Endodermal cell (in vitro differentiated cells): ENCODE measurements at places on chromosomes 1 and 21. TPM values are rescaled to one million over a fixed set of nuclear protein-coding genes. Genes with fewer than 3 reads are reported as not detected.

DNA sequence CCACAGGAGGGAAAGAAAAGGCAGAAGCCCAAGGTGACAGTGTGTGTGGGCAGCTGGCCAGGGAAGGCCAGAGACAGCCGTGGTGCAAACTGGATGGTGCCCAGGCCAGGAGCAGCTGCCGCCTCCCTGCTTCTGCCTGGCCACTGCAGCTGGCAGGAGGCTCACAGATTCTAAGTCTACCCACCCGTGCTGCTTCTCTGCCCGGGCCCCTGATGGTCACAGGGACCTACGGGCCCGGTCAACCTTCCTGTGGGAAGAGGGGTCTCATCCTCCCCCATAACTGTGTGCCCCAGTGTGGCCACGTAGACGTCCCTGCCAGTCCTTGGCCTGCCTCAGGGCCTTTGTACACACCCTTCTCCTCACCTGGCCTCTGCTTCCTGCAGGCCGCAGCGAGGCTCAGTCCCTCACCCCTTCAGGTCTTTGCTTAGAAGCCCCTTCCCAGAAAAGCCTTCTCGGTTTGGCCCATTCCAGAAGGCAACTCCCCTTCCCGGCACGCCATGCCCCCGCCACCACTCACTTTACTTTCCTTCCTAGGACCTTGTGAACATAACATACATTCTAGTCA, 192.6 kb upstream of the AJAP1 start:
- no peak overlapping the region for H3K27ac ChIP-seq
- no peak overlapping the region for H3K4me3 ChIP-seq
- no peaks in the 10 kb centered on the region for H3K36me3 ChIP-seq
- H3K27me3 ChIP-seq = no peaks in the 10 kb centered on the region
- no peak for DNase-seq

DNA sequence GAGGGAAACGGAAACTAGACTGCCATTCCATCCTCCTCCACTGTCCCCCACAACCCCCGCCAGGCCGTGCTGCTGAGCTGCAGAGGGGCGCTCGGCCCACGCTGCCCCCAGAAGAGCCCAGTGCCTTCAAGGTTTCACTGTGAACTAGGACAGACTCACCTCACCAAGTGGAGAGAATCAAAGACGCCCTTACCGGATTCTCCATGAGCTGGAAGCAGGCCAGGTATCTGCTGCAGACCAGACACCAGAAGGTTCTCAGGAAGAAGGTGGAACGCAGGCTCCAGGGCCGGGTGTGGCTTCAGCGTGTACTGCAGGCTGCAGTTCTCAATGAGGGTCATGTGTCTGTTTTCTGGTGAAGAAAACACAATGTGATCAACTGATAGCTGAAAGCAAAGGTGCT, 30.6 kb downstream of the NPHP4 start:
- no peaks in the 10 kb centered on the region for H3K36me3 ChIP-seq
- no peak overlapping the region for H3K27ac ChIP-seq
- no peaks in the 10 kb centered on the region for H3K27me3 ChIP-seq
- no peak for DNase-seq

GRCh38 chr1:15738416-15739113, 2.5 kb downstream of the SLC25A34 start:
- no peaks in the 10 kb centered on the region for H3K27me3 ChIP-seq
- no peak overlapping the region for H3K4me3 ChIP-seq
- no peaks in the 10 kb centered on the region for H3K4me1 ChIP-seq
- no peak for DNase-seq

Gene PCSK9
- 26.1 to 57.0 TPM (median 28.2 TPM) in 3 replicates for total RNA-seq

Gene CRYBG2
- total RNA-seq = 9.0 and 10.3 TPM in 2 replicates

GRCh38 chr1:89705901-89706699, 73.2 kb downstream of the LRRC8C start:
- H3K27me3 ChIP-seq = no peaks in the 10 kb centered on the region
- no peaks in the 10 kb centered on the region for H3K4me1 ChIP-seq
- DNase-seq = no peak
- H3K36me3 ChIP-seq = no peaks in the 10 kb centered on the region

GRCh38 chr1:42008264-42008663, 89.5 kb upstream of the HIVEP3 start:
- peaks cover 11% of the 10 kb centered on the region for H3K27me3 ChIP-seq
- no peak for DNase-seq
- no peak overlapping the region for H3K27ac ChIP-seq
- H3K4me3 ChIP-seq = no peak overlapping the region
- H3K36me3 ChIP-seq = no peaks in the 10 kb centered on the region

Gene TPM3
- total RNA-seq = 438 to 679 TPM (median 665 TPM) in 3 replicates

Gene BGLAP
- total RNA-seq = 3.4 to 4.8 TPM (median 4.6 TPM) in 3 replicates

DNA sequence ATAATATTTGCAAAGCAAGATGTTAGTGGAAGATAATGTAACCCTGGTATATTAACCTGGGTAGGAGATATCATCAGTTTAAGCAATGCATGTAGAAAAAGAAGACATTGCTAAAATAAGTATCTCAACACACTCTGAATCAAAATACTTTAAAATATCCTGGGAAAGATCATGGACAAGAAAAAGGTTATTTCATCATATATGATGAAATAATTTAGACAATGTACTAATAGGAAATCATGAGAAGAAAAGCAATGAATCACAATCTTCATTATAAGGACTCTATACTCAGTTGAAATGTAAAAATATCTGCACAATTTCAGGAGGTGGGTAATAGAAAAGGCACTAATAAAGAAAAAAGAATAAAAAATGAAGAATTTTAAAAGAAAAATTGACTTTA, 158.8 kb downstream of the KCNT2 start:
- H3K36me3 ChIP-seq = no peaks in the 10 kb centered on the region
- H3K27ac ChIP-seq = no peak overlapping the region
- DNase-seq = no peak
- no peaks in the 10 kb centered on the region for H3K4me1 ChIP-seq
- H3K27me3 ChIP-seq = peaks cover 13% of the 10 kb centered on the region

DNA sequence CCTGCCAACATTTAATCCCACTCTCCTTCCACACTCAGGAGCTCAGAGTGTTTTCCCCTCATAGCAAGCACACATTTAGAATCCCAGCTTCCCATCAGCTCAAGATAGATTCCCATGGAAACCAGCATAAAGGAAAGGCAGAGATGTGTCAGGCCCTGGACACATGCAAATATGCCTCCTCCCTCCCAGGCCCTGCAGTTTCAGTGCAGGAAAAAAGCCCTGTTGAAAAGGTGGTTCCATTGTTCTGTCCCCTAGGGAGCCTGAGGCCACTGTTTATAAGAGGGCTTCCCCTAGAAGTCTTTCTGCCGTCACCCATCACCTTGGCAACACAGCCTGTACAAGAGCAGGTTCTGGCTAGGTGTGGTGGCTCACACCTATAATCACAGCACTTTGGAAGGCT, 3.6 kb downstream of the CACNA1S start:
- DNase-seq = peak; percentile 69
- peaks cover 8% of the 10 kb centered on the region for H3K27me3 ChIP-seq
- H3K27ac ChIP-seq = peak overlapping the region; percentile 66
- no peaks in the 10 kb centered on the region for H3K4me1 ChIP-seq
- H3K4me3 ChIP-seq = no peak overlapping the region

- no peaks in the 10 kb centered on the region for H3K4me1 ChIP-seq
- H3K27me3 ChIP-seq = no peaks in the 10 kb centered on the region
- H3K4me3 ChIP-seq = no peak overlapping the region
- H3K36me3 ChIP-seq = no peaks in the 10 kb centered on the region
- no peak overlapping the region for H3K27ac ChIP-seq
- peak; percentile 82 for DNase-seq
These were observed 38.6 kb upstream of the RCAN3 start for GRCh38 chr1:24463776-24464735.

Gene MAST2
- total RNA-seq = 38.2 and 46.3 TPM in 2 replicates

DNA sequence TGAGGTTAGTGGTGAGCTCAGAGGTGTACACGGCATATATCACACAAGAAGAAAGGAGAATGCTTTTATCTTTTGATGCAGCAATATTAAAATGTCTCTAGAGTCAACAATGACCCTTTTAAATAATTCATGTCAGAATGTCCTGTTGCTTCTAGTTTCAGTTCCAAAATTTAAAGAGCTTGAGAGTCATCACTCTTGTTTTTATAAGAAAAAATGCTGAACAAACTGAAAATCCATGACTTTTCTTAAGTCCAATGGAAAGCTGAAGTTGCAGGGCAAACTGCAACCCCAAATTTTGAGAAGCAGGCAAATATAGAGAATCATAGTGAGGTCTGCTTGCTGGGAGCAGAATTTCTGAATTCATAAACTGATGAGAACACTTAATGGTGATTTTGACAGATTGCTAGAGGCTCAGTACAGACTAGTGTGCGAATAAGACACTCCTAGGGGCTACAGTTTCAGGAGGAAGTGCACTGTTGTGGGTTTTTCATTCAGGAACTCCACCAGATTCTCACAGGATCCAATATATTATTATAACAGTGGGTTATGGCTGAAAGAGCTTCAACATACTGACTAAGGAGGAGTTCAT, 135.1 kb downstream of the CLIC6 start:
- no peak for DNase-seq
- no peak overlapping the region for H3K4me3 ChIP-seq
- no peak overlapping the region for H3K27ac ChIP-seq

- no peak overlapping the region for H3K4me3 ChIP-seq
- DNase-seq = no peak
- H3K4me1 ChIP-seq = no peaks in the 10 kb centered on the region
- H3K27ac ChIP-seq = no peak overlapping the region
- no peaks in the 10 kb centered on the region for H3K36me3 ChIP-seq
- H3K27me3 ChIP-seq = no peaks in the 10 kb centered on the region
These were observed 219.4 kb downstream of the TNR start for GRCh38 chr1:175524003-175524402.

Gene ACTN2
- total RNA-seq = 0.77 and 0.79 TPM in 2 replicates

Gene PLOD1
- total RNA-seq = 71.5 to 95.0 TPM (median 73.1 TPM) in 3 replicates

- no peak for DNase-seq
- H3K36me3 ChIP-seq = peaks cover 11% of the 10 kb centered on the region
- H3K4me1 ChIP-seq = peaks cover 3% of the 10 kb centered on the region
- no peaks in the 10 kb centered on the region for H3K27me3 ChIP-seq
These were observed 3.1 kb upstream of the DOCK7 start for GRCh38 chr1:62691062-62691844.

DNA sequence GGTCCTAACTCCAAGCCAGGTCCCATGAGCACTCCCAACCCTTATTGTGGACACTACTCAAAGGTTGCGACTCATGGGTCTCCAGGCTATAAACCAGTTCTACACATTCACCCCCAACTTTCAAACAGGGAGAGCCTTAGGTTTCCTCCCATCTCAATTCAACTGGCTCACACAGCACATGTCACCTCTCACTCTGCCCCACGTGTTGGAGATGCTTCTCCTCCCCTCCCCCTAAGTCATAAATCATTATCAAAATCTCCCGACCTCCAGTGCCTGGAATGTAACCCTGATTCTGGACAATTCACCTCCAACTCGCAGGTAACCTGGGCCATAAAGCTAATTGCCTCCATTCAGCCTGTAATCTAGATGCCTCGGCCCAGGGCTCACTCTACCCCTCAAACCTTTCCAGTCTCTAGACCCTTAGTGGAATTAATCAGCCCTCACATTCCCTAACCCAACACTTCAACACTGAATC, 595 bp downstream of the AK2 start:
- H3K4me3 ChIP-seq = peak overlapping the region; percentile 85
- H3K4me1 ChIP-seq = no peaks in the 10 kb centered on the region
- no peak for DNase-seq
- no peaks in the 10 kb centered on the region for H3K27me3 ChIP-seq
- H3K27ac ChIP-seq = no peak overlapping the region

DNA sequence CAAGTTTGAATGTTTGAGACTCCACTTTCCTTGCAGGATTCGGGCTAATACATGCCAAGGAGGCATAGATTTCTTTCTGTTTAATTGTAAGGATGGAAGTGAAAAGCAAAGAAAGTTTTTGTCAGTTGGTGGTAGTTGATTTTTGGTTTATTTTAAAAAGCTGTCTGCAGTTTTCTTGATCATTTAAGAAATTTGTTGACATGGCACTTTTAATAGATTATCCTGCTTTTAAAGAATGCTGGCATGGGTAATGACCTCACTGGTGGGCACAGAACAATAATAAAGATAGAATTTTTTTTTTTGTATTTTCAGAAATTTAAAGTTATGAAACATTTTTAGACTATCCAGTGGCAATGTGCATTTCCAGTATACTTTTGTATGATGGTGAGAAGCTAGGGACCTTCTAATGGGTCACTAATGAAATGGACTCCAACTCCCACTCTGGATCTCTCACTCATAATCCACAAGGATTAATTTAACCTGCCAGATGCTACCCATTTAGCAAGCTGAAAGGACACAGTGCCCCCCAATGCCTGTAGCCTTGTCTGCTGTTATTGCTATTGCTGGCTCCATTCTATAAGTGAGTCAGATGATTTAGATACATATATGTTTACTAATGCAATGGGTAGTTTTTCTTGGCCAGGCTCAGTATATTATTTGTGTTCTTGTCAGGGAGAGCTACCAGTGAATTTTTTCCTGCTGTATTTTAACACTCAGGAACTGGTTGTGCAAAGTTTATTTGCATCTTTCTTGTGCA, 190.2 kb upstream of the SGIP1 start:
- H3K4me3 ChIP-seq = no peak overlapping the region
- no peak for DNase-seq
- H3K27ac ChIP-seq = no peak overlapping the region
- no peaks in the 10 kb centered on the region for H3K27me3 ChIP-seq
- H3K36me3 ChIP-seq = no peaks in the 10 kb centered on the region

DNA sequence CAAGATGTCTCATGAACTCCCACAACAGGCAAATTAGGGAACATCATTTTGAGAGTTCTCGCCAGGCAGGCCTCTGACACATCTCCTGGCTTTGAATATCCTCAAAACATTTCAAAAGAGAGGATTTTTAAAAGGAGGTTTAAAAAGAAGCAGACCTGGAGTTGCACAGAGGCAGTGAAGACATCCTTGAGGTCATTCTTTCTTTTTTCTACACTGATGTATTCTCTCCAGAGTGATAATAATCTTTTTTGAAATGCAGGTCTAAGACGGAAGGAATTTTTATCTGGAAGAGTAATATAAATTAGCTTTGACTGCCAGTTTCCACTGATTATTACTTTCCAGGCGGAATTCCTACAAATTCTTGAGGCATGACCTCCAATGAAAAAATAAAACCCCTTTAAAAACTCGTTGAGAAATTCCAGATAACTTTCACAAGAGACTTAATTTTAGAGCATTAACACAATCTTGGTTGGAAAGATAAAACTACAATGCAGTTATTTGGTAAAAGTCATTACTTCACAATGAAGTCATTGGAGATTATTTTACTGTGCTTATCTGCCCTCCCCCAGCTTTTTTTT, 125.0 kb downstream of the LYPLAL1 start:
- no peak overlapping the region for H3K4me3 ChIP-seq
- H3K4me1 ChIP-seq = peaks cover 4% of the 10 kb centered on the region
- no peaks in the 10 kb centered on the region for H3K27me3 ChIP-seq
- DNase-seq = no peak

DNA sequence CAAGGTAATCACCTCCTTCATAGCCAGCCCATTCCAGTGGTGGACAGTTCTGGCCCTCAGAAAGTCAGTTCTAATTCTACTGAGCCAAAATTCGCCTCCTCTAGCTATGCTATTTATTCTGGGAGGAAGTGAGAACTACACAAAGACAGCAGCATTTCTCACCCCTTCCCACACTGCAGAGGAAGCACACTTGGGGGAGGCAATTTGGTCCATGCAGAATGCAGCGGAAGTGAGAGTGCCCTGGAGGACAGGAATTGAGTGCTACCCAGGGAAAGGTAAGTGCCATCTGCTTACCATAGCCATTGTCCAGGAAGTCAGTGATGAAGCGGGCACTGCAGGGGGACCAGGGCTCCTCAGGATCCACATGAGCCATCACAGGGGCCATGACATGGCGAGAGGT, 3.7 kb downstream of the ADAMTS4 start:
- no peak for DNase-seq
- no peaks in the 10 kb centered on the region for H3K27me3 ChIP-seq
- no peaks in the 10 kb centered on the region for H3K36me3 ChIP-seq

GRCh38 chr1:21216835-21217811, 40.4 kb upstream of the EIF4G3 start:
- peaks cover 14% of the 10 kb centered on the region for H3K36me3 ChIP-seq
- peaks cover 5% of the 10 kb centered on the region for H3K4me1 ChIP-seq
- DNase-seq = peak; percentile 90
- H3K27ac ChIP-seq = no peak overlapping the region
- no peaks in the 10 kb centered on the region for H3K27me3 ChIP-seq
